ENCODE measurements at places on chromosomes 4 and X. TPM values are rescaled to one million over a fixed set of nuclear protein-coding genes. Genes with fewer than 3 reads are reported as not detected.

RAB41 gene
- not detected for total RNA-seq

WAS gene
- not detected for total RNA-seq

C4orf51 gene
- not detected for total RNA-seq

APLN gene
- not detected for total RNA-seq

CXCL8 gene
- 7.8 TPM for total RNA-seq

NUP62CL gene
- total RNA-seq = 5.5 TPM

All from HepG2 (cell line).